ENCODE measurements at places on chromosomes 13 and 19.

DNA sequence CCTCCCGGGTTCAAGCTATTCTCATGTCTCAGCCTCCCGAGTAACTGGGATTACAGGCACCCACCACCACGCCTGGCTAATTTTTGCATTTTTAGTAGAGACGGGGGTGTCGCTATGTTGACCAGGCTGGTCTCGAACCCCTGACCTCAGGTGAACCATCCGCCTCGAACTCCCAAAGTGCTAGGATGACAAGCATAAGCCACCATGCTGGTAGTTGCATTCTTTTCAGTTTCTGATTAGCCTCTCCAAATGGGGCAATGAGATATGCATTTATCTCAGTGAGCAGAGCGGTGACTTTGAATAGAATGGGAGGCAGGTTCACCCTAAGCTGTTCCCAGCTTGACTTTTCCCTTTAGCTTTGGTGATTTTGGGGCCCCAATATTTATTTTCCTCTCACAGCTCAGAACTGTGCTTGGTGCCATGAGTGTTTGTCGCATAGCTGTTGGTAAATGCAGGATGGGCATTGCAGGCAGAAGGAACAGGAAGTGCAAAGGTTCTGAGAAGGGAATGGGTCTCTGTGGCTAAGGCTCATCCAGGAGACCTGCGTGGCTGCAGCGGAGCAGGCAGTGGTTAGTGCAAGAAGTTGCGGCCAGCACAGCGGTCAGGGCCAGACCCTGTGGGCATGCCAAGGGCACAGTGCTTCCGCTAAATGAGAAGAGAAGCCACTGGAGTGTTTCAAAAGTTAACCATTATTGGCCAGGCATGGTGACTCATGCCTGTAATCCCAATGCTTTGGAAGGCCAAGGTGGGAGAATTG, 20.7 kb downstream of the LYPD3 start:
- DNase-seq, result no peak

- DNase-seq, result no peak
These were observed 550.1 kb downstream of the SLITRK6 start for GRCh38 chr13:85249151-85249550.

DNA sequence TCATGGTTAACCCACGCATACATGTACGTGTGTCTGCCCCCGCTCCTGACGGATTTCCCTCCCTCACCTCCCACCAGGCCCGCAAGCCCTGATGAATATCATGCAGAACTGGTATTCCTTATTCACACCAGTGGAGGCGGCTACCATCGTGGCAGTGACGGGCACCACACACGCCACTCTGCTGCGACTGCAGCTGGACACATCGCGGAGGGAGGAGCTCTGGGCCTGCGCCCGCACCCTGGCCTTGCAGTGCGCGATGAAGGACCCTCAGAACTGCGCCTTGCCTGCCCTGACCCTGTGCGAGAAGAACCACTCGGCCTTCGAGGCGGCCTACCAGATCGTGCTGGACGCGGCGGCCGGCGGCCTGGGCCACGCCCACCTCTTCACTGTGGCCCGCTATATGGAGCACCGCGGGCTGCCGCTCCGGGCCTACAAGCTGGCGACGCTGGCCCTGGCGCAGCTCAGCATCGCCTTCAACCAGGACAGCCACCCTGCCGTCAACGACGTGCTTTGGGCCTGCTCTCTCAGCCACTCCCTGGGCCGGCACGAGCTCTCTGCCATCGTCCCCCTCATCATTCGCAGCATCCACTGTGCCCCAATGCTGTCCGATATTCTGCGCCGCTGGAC, 35.0 kb downstream of the ZSWIM4 start:
- no peak for DNase-seq

- peak; percentile 55 for DNase-seq
These were observed 28.0 kb downstream of the SIAH3 start for GRCh38 chr13:45823583-45823982.

- no peak for DNase-seq
These were observed 44.7 kb upstream of the RANBP3 start for GRCh38 chr19:6022570-6023064.

- no peak for DNase-seq
These were observed 41.8 kb downstream of the EFNB2 start for GRCh38 chr13:106493533-106494220.

DNA sequence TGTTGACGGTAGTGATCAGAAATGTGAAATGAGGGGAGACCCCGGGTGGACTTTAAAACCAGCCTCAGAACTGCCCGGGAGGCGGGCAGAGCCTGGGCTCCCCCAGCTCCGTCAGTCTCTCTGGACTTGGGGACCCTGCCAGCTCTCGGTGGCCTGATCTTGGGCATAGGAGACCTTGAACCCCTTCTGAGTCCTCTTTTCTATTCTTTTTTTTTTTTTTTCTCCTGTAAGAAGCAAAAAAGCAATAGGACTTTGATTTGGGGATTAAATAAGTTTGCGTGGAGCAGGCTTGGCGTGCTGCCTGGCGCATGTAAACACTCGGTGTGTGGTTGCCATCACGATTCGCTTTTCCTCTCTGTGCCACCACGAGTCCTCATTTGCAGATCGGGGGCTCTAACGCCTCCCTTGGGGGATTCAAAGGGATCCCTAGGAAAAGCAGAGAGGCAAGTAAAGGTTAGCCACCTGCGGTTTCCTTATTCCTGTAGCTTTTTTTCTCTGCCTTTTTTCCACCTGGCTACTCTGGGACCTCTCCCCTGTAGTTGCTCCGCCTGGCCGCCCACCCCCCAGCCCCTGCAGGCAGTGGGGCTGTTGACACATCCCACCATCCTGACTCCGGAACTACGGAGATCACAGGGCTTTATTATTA, 1.3 kb downstream of the SAFB start:
- DNase-seq, result peak; percentile 35

GRCh38 chr19:50739914-50740426, 16.8 kb downstream of the CLEC11A start:
- DNase-seq, result peak; percentile 17

DNA sequence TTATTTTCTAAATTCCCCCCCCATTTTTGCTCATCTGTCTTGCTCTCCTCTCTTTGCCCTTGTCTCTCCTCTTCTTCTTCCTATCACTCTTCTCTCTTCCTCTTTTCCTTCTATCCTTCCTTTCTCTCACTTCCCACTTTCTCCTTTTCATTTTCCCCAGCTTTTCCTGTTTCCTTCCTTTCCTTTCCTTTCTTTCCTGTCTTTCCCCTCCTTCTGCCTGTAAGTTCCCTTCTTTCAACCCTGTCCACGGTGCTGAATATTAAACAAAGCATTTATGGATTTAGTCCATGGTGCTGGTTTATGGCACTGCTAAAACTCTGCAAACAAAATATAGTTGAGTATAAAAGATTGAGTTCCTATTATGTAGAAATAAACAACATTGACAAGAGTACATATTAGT, 27.6 kb downstream of the SCEL start:
- DNase-seq, result no peak

GRCh38 chr19:30817197-30817596, 445.0 kb downstream of the ZNF536 start:
- no peak for DNase-seq

DNA sequence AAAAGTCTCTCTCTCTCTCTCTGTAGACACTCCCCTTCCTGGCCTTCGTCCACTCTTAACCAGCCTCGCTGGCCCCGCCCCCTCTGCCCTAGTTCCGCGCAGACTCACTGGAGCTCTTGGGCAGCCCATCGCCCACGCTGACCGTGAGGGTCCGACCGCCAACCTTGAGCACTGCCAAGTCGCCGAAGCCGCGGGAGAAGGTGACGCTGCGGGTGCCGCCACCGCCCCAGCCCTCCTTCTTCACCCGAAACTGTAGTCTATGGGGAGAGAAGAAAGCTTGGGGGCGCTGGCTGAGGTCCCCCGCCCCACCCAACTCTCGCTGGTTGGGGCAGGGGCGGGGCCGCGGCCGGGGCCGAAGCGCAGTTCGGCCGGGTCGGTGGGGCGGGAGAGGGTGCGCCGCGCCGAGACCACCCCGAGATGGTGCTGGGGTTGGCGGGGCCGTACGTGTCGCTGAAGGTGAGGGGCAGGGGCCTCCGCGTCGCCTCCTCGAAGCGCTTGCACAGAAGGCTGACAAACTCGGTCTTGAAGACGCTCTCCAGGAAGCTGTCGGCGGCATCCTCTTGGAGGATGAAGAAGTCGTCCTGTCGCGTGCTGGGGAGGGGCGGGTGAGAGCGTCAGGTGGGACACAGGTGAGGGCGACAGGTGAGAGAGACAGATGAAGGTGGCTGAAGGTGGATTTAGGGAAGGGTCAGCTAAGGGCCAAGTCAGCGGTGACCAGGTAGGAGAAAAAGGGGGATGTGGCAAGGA, 12.6 kb upstream of the ZNF414 start:
- peak; percentile 89 for DNase-seq

GRCh38 chr13:81171065-81171647, 830.2 kb upstream of the SPRY2 start:
- DNase-seq, result peak; percentile 63

- DNase-seq, result no peak
These were observed 82.0 kb upstream of the WASF3 start for GRCh38 chr13:26475176-26476110.

GRCh38 chr19:34254698-34255432, 511 bp downstream of the GARRE1 start:
- peak; percentile 72 for DNase-seq

DNA sequence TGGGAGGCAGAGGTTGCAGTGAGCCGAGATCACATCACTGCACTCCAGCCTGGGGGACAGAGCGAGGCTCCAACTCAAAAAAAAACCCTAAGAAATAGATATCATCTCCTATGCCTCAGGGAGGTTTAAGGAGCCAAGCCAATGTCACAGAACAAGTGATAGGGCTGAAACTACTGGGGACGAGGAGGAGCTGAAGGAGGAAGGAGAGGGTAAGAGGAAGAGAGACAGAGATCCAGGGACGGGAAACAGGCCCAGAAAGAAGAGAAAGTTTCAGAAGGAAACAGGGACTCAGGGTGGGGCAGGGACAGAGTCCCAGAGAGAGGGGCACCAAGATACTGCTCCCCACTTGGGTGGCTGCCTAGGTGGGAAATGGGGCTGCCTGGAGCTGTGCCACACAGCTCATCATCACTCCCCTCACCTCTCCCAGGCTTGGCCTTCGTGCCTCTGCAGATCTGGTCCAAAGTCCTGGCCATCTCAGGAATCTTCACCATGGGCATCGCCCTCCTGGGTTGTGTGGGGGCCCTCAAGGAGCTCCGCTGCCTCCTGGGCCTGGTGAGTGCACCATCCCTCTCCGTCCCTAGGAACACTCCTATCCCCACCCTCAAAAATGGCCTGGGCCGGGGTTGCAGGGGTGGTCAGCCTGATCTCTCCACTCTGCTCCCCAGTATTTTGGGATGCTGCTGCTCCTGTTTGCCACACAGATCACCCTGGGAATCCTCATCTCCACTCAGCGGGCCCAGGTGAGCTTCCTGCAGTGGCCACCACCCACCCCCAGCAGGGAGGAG, 1.5 kb downstream of the CD37 start:
- DNase-seq, result no peak

Data from NCI-H82 (cell line).